ENCODE measurements at places on chromosomes 2 and 18.

GRCh38 chr2:164745012-164745797, 96.4 kb downstream of the COBLL1 start:
- DNase-seq, result no peak

DNA sequence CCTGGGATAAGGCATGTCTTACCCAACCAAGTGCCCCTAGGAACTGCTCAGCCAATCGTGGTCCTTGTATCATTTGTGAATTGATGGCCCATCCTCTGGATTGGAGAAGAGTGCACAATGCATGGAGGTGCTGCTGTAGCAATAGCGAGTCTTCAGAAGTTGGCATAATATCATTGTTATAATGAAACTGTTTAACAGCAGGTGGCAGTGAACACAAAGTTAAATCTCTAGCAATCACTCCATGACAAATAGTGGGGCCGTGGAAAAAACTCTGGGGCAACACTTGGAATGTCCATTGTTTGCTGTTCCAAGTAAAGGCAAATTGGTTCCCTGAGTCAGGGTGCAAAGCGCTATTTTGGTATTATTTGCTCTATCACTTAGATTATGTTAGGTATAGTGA, 11.4 kb downstream of the REG1A start:
- DNase-seq, result no peak

GRCh38 chr18:38606841-38607240, 1041.2 kb upstream of the CELF4 start:
- DNase-seq, result no peak

- no peak for DNase-seq
Measured at GRCh38 chr2:135256531-135257260, 204.6 kb downstream of the RAB3GAP1 start.

DNA sequence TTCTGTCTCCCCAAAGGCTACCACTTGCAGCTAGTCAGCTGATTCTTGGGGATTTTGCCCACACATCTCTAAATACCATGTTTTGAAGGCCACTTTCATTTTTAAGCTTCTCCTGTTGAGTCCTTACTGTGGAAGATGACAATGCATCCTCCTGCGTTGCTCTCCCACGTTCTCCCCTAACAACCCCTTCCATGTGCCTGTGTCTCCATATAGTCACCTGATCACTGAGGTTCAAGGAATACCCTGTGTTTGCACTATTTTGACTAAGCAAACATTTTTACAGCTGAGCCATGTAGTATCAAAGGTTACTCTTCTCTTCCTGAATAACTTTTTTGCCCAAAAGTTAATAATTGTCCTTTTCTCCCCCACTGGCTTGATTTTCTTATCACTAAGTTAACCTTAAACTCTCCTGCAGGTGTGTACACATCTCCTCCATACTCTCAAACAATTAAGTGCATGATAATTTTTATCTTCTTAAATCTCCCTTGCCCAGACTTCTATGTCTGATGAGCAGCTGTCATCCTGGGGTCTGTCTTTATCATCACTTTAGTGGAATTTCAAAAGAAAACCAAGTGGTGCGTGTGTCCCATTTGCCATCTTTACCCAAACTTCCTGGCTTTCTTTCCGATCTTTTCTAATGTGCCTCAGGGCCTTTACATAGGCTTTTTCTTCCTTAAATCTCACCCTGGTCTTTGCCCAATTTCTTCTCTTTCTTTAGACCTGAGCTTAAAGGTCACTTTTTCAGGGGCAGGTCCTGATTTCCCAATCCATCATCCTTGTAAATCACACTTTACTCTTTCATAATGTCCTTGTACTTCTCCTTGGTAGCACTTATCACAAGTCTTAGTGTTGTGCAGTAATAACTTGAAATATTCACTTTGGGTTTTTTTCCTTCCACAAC, 85.2 kb upstream of the SPATS2L start:
- DNase-seq, result no peak

GRCh38 chr2:112143150-112143549, 5.0 kb downstream of the FBLN7 start:
- DNase-seq, result no peak

DNA sequence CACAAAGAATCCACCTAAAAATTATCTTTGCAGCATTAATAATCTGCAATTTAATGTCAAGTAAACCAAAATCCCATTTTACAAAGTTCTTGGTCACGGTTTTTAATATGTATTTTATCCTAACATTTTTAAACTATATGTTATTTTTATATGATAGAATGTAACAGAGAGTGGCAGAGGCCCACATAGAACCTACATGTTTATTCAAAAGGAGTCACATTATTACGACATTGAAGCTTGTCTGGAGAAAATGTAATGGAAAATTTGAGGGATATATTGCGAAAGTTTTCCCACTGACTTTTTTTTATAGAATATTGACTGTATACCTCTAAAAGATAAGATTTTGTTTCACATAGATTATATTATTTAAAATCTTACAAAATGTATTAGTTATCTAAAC, 89.7 kb upstream of the COL3A1 start:
- no peak for DNase-seq

GRCh38 chr2:64716569-64716968, 62.9 kb upstream of the SERTAD2 start:
- DNase-seq, result no peak

- no peak for DNase-seq
Measured at GRCh38 chr18:29871246-29871645, 1171.3 kb downstream of the DSC3 start.

DNA sequence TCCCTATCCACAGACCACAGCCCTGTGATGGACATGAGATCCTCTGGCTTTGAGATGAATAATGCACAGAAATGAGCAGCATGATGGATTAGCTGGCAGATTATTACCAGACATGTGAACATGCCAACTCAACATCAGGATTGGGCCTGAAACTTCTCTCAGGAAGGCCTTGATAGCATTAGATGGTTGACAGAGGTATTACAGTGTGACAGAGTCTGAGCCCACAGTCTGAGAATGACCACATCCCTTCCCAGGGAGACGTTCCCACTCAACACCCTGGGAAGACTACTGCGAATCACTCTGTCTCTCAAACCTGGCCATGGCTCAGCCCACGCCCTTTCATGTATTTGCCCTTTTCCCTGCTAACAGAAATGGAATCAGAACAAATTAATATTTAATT, 66.9 kb downstream of the BCL11A start:
- no peak for DNase-seq

DNA sequence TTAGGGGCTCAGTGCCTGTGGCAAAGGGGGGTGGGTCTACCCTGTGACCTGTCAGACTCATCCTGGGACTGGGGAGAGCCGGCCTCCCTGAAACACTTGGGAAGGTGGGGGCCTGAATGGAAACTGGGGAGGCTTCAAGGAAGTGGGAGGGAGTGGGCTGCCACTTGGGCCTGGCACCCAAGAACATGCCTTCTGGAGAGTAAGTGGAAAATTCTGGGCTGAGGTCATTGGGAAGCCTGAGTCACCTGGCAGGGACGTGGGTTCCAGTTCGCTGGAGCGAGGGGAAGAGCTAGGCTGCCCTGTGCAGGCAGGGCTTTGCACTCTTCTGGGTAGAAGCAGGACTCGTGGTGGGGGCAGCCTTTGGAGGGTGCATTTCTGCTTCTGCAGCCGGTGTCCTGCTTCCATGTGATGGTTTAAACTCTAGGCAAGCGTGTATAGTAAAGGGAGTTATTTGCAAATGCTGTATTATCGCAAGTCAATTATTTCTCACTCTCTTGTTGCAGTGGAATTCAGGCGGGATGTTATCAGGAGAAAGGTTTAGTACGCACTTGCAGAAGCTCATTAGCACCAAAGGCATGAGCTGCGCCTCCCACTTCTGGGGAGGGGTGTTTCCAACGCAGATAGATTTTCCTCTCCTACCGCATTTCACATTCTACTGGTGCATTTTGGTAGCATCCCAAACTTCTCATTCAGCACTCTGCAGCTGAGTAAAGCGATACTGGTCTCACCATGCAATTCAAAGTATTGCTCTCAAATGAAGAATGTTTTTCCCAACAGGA, 3.8 kb downstream of the LRRFIP1 start:
- DNase-seq, result no peak

DNA sequence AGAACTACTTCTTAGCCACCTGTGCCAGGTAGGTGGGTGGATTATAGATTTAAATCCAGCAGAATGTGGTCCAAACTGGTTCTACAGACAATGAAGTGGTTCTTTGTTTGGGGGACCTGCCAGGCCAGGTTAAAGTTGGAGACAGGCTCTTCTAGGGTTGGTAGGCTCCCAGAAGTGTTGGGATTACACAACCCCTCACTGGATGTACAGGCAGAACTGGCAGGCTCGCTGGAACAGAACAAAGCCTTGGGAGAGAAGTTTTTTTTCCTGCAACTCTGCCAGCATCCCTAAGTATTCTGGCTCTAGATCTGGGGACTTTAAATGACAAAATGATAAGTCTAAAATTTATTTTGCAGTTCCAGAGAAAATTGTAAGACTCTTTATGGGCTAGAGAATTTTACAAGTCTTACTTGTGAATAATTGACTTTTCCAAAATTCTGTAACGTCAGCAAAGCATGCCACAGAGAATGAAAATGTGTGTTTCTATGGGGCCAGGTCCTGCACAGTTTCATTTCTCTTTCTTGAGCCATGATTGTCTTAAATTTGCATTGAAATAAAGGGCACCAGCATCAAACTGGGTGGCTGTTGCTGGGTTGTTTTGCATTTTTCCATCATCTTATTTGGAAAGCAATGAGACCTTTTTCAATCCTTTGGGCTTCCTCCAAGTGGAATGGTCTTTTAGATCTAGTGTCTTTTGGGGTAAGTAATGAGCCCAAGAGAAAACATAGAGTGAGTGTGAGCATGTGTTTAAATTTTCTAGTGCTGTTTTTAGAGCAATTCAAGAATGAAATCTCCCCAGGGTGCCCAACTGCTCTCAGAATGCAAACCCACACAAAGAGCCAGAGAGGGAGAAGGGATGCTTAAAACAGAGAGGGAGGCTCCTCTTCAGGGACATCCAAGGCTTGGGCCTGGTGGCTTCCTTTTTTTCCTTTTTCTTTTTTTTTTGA, 32.4 kb upstream of the ATL2 start:
- no peak for DNase-seq

GRCh38 chr2:69811591-69811990, 17.9 kb upstream of the GMCL1 start:
- DNase-seq, result no peak

DNA sequence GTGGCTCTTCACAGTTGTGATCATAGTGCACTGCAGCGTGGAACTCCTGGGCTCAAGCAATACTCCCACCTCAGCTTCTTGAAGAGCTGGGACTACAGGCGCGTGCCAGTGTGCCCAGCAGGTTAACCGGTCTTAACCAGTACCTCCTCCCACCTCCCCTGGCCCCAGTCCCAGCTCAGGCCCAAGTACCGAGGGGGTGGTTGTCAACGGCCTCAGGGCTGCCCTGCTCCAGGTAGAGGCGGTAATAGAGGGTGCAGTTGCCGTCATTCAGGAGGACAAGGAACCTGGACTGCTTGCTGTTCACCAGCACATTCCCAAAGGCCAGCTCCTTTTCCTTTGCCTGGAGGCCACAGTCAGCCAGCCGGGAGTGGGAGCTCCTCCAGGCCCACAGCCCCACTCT, 19.7 kb downstream of the CFAP65 start:
- DNase-seq, result no peak

DNA sequence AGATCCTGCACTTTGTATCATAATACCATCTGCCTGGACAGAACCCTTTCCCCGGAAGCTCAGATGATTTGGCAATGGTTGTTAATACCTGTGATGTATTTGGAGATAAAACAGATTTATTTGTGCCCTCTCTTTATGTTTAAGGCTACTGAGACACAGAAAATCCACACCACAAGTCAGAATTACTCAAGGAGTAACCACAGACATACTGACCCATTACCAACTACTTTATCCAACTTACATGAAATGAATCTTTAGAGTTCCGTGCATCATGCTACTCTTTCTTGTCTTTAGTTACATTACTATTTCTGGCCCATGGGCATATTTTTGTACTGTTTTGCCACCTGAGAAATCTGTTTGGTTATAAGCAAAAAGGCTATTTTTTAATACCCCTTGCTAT, 384.0 kb downstream of the STK39 start:
- DNase-seq, result no peak

DNA sequence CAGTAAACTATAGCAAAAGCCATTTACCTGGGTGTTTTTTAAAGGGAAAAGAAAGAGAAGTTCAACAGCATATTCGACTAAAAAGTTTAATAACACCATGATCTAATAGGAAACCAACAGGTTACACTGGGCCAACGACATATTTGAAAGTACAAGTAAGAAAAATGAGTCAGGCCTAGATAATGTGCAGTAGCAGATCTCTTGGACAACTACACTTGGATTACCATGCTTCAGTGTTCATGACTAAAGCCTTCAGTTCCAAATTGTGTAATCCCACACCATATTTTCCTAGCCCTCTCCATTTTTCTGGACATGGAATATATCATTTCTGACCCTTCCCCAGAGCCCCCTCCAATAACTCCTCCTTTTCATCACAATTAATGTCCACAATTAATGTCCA, 39.1 kb upstream of the FIGN start:
- no peak for DNase-seq

- DNase-seq, result no peak
Measured at GRCh38 chr18:59604877-59605276, 92.3 kb downstream of the CCBE1 start.

GRCh38 chr2:20381457-20381856, 30.8 kb upstream of the PUM2 start:
- no peak for DNase-seq

DNA sequence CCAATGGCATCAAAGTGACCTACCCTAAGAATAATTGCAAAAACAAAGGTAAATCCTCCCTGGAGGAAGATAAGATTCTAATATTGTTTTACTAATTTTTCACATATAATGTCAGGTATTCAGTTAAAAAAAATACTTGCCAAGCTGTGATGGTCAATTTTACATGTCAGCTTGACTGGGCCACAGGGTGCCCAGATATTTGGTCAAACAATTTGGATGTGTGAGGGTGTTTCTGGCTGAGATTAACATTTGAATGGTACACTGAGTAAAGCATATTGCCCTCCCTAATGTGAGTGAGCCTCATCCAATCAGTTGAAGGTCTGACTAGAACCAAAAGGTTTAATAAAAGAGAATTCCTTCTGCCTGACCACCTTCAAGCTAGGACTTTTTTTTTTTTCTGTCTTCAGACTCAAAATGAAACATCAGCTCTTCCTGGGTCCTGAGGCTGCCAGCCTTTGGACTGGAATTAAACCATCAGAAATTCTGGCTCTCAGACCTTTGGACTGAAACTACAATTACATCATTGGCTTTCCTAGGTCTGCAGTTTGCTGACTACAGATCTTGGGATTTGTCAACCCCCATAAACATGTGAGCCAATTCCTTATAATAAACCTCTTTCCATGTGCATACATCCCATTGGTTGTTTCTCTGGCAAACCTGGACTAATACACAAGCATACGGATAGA, 65.4 kb downstream of the LDAH start:
- DNase-seq, result no peak

- DNase-seq, result no peak
Measured at GRCh38 chr2:67838205-67838604, 224.6 kb downstream of the C1D start.

GRCh38 chr2:68714866-68715265, 19.7 kb upstream of the ARHGAP25 start:
- DNase-seq, result peak; percentile 98

Data from Kasumi-1 (cell line).